Colonic mucosa (tissue), 4 donors: ENCODE measurements at places on chromosomes 2 and 18.
A peak's percentile ranks its signal among the peaks of the same experiment; 100 is the strongest.

GRCh38 chr2:198326431-198326830, 522.0 kb downstream of the PLCL1 start:
- no peak for DNase-seq

DNA sequence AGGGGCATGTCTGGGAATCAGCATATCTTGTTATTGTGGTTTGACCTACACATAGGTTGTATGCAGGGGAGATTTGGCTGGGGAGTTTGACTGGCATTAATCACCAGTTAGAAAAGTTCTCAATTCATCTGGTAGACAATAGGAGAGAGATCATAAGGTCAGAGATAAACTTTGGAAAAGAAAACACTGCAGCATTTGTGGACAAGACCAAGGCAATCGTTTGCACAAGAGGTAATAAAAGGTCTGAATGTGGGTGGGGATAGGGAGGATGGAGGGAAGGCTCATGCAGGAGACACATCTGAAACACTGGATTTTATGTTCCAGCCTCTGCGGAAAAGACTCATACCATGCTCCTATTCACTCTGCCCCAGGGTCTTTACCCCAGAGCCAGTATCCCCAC, 136.9 kb downstream of the MAIP1 start:
- peak; percentile 32 for DNase-seq

GRCh38 chr2:26710743-26711456, 18.4 kb downstream of the KCNK3 start:
- DNase-seq = no peak

GRCh38 chr2:178632729-178633128, 152.5 kb downstream of the PLEKHA3 start:
- no peak for DNase-seq

DNA sequence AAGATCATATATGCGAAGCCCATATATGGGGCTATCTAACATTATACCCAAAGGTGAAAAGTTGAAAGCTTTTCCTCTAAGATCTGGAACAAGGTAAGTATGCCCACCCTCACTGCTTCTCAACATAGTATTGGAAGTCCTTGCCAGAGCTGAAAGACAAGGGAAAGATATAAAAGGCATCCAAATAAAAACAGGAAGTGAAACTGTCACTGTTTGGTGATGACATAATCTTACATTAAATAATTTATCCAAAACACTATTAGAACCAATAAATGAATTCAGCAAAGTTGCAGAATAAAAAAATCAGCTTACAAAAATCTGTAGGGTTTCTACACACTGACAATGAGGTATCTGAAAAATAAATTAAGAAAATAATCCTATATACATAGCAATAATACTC, 205.8 kb downstream of the INSIG2 start:
- no peak for DNase-seq

DNA sequence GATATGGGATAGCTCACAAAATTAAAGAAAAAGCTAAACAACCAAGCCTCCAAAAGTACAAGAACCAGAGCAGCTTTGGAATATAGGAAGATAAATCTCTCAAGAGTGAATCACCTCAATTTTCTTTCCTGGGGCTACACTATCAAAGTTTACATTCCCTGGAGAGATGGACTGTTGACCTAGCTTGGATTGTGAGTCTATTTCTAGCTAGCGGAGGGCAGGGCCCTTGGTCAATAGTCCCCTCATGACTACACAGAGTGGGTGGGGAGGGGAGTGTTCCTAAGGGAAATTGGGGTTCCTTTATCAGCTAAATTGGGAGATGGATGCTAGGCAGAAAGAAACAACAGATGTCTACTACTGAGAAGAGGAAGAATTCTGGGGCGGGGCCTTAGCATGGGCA, 29.9 kb upstream of the EIF2AK3 start:
- no peak for DNase-seq

GRCh38 chr2:173762221-173762620, 203.0 kb downstream of the SP3 start:
- no peak for DNase-seq

DNA sequence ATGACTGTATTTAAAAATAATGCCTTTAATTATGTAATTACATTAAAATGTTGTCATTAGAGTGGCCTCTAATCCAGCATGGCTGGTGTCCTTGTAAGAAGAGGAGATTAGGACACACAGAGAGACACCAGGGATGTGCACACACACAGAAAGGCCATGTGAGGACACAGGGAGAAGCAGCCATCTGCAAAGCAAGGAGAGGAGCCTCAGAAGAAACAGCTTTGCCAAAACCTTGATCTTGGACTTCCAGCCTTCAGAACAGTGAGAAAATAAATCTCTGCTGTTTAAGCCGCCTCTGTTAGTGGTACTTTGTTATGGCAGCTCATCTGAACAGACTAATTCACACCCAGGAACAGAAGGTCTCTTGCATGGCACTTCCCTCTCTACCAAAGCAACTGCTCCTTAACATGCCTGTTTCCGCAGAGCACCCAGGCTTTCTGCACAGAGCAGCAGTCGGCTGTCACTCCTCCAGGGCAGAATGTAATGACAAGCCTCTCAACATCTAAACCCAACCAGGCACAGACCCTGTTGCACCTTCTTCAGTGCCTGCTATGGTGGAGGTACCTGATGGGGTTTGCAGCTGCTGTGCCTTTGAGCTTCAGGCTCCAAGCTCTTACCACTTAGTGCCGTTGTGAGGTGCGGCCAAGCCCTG, 377.7 kb downstream of the TDRD15 start:
- DNase-seq = no peak
